ENCODE measurements at places on chromosomes 7 and 10.

GRCh38 chr7:132932296-132933071 is 149.4 kb downstream of the CHCHD3 start:
- no peak for DNase-seq

DNA sequence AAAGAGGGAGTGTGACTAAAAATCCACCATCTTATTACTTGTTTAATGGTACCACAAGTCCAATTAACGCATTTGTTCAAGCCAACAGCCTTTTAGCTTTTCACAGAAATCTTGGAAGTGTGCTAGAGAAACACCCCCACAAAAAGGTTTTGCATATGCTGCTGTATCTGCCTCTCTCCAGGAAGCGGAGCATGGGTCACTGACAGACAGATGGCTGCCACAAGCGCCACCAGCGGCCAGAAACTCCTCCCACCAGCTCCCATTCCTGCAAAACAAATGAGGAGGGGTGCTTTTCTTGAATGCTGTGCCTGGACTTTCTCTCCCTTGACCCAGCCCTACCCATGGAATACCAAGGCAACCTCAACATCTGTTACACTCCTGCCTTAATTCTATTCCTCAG is 176.3 kb upstream of the LRGUK start:
- no peak for DNase-seq

GRCh38 chr7:221978-222715 is 29.8 kb downstream of the FAM20C start:
- DNase-seq, result no peak

DNA sequence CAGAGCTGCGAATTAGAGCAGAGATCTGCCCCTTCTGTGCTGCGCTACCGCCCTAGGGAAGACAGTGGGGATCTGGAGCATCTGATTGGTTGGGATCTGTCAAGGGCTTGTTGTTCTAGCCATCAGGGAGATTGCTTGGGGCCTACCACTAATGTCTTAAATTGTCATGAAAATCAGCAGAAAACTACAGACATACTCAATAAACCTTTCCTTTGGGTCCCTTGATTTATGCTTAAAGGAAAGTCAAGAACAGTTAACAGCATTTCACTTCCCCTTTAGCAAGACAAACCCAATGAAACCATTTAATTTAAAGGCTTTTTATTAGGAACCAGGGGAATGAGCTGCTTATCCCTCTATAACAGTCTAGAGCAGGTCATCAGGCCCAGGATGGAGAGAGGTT is 10.0 kb downstream of the SLC25A28 start:
- DNase-seq, result no peak

DNA sequence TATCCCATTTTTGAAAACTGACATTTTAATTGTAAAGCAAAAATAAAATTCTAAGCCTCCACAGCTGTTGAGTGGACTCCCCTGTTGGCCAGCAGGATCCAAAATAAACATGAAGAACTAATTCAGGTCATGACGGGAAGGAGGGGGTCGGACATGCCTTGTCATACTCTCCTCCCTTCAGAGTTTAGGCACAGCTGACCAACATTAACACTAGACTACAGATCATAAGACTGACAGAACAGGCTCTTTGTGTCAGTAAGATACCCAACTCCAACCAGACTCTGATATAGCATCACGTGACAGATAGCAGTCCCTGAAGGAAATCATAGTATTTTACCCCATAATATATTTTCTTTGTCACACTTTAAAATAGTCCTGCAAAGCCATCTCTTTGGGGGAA is 20.9 kb upstream of the ZNF12 start:
- DNase-seq, result no peak

DNA sequence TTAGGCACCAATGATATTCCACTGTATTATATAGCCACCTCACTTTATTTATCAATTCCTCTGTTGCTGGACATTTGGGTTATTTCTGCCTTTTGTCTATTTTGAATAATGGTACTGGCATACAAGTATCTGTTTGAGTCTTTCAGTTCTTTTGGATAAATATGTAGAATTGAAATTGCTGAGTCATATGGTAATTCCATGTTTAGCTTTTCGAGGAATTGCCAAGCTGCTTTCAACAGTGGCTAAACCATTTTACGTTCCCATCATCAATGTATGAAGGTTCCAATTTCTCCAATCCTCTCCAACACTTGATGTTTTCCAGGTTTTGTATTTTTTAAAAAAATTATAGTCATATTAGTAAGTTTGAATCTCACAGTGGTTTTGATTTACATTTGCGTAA is 42.3 kb downstream of the JMJD1C start:
- no peak for DNase-seq

DNA sequence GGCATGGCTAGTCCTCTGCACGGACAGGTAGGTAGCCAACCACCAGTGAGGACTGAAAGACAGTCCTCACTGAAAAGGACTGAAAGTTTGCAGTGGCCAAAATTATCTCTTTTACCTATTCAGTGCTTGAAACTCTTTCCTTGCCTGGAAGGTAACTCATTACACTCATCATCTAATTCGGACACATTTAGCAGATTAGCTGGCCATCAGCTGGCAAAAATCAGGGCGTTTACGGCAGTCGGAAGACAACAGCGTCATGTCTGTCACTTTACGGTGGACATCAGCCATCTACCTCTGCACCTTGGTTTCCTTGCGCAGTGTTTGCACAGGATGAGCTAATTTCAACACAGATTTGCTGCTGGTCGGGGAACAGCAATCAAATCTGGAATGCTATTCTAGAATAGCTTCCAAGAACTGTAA is 740 bp downstream of the ANXA7 start:
- DNase-seq, result peak; percentile 6

GRCh38 chr10:132141526-132142395 is 45.0 kb upstream of the DPYSL4 start:
- DNase-seq, result no peak

GRCh38 chr10:72126872-72127232 is 38.5 kb upstream of the SPOCK2 start:
- DNase-seq, result no peak

GRCh38 chr7:135074096-135074495 is 73.8 kb upstream of the TMEM140 start:
- no peak for DNase-seq

DNA sequence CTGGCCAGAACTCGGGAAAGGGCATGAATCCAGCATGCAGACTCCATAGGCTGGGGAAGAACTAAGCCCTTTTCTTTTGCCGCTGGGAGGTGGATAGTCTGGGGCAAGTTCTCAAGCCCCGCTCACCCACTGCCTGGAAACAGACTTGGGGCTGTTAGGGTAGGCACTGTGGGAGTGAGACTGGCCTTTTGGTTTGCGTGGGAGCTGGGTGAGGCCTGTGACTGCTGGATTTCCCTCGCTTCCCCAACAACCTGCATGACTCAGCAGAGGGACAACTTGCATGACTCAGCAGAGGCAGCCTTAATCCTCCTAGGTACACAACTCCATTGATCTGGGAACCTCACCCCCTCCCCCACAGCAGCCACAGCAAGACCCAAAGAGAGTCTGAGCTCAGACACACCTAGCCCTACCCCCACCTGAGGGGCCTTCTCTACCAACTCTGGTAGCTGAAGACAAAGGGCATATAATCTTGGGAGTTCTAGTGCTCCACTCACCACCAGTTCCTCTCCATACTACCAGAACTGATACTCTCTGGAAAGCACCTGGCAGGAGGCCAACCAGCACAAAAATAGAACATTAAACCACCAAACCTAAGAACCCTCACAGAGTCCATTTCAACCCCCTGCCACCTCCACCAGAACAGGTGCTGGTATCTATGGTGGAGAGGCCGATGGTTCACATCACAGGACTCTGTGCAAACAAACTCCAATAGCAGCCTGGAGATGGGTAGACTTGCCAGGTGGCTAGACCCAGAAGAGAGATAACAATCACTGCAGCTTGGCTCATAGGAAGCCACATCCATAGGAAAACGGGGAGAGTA is 81.4 kb upstream of the LAMB4 start:
- DNase-seq, result no peak

GRCh38 chr7:12485845-12486244 is 82.2 kb upstream of the VWDE start:
- DNase-seq, result no peak

GRCh38 chr10:102593804-102594079 is 50.5 kb upstream of the TRIM8 start:
- DNase-seq, result no peak

DNA sequence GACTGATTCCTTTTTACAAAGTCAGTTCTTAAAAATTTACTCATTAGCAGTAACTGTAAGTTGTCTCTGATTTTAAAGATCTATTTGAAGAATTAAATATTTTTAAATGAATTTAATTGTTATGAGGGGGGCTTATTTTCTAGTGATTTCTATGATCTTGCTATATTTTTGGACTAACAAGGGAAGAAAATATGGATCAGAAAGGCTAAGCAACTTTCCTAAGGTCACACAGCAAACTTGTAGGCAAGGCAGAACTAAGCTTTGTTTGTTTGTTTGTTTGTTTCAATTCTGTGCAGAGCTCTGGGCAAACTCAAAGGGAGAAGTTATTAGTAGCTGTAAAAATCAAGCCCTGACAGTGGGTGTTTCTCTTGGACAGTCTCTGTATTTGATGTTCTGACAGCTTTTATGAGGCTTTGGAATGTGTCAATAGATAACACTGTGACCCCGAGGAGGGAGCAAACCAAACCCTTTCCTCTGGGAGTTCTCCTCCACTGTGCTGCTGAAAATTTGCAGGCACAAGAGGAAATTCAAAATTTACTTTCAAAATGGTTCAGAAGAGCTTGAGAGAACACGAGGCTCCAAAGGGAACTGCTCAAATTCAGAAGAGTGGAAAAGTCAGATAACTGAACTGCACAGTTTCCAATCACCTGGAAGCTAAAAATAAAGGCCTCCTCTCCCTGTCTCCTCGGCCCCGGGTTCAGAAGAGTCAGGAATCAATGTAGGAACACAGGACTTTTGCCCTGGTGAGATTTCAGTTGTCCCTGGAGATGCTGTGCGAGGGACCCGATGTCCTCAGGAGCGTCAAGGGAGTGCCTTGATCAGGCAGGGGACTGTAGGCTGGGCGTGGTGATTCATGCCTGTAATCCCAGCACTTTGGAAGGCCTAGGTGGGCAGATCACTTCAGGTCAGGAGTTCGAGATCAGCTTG is 325.7 kb downstream of the GATA3 start:
- no peak for DNase-seq

DNA sequence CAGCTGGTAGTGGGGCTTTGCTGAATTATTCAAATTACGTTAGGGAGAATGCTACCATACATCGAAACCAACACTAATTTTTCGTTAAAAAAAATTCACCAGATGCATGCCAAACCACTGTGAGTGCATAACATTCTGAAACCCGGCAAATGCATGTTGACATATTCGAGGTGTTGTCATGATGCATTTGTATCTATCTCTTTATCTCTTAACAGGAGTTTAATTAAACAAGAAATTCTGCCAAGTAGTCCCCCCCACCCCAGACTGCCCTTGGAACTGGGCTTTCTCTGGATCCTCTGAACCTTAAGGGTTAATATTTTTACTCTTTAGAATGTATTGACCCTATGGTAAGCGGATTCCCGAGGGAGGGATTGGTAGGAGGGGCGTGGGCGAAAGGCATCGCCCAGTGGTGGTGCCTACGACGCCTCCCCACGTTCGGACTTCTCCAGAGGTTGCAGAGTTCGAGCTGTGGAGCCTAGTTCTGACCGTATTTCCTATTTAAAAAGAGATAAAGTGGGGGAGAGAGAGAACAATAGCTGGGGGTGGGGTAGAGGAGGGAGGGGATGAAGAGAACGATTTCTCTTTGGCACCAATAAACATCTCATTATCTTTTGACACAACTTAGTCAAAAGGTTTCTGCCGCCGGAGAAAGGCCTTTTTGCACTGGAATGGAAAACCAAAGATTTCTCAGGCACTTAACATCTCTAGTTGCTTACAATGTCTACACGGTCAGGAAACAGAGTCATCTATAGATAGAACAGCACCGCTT is 7.2 kb downstream of the DLX6 start:
- DNase-seq, result no peak

GRCh38 chr7:29335188-29336083 is 140.9 kb downstream of the CHN2 start:
- DNase-seq, result no peak

DNA sequence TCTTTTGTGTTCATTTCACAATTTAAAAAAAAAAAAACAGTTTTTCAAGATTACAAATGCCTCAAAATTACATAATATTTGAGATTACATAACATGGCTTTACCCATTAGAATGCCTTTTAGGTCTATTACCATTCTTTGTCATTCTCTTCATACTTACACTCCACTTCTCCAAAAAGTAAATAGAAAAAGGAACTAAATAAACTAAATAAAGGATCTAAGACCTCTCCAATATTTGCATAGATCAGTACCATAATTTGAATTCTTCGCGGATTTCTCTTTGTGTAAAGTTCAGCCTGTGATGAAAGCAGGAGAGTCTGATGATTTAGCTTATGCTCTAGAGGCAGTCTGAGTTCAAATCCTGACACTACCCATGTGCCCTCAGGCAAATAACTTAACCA is 56.4 kb upstream of the C1GALT1 start:
- DNase-seq, result no peak

DNA sequence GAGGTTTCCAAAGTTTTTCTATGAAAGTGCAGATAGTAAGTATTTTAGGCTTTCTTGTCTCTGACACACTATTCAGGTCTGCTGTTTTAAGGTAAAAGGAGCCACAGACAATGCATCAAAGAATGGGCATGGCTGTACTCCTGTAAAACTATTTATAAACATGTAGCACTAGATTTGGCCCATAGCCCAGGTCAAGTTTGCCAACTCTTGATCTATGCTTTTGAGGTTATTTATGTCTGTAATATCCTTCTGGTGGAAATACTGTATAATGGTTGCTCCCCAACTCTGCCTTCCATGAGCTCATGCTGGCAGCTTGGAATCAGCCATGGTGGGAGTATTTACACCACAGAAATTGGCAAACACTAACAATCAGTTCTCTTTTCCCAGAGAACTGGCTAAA is 244.6 kb downstream of the BUB3 start:
- DNase-seq, result no peak

GRCh38 chr7:120927454-120928103 is 23.0 kb upstream of the ING3 start:
- no peak for DNase-seq
